Activated naive CD8-positive, alpha-beta T cell treated with anti-CD3 and anti-CD28 coated beads, Interleukin-2, amount 10 ng/mL, durations not matched to agents 7 days and 5 days (primary cell): ENCODE measurements at places on chromosomes 7 and 10. TPM values are rescaled to one million over a fixed set of nuclear protein-coding genes. Genes with fewer than 3 reads are reported as not detected.

FXYD4 gene
- total RNA-seq = not detected

LRRC61 gene
- 16.6 TPM for total RNA-seq

DNA sequence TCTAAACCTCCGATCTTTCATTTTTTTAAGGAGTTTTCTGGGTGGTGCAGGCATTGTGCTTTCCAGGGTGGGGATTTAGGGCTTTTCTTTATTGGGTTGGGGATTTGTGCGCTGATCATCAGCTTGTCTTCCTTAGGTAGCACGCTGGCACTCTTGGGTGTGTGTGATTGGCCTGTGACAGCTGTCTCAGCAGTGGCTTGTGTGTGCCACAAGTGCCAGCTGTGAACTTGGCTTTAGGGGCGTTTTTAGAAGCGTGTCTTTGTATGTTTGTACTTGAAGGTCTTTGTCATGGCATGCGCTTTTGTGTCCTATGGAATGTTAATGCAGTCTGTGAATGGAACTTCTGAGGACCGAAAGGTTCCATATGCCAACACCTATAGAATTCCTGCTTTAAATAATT is 788 bp downstream of the AKAP9 start:
- peak; percentile 41 for DNase-seq

DNA sequence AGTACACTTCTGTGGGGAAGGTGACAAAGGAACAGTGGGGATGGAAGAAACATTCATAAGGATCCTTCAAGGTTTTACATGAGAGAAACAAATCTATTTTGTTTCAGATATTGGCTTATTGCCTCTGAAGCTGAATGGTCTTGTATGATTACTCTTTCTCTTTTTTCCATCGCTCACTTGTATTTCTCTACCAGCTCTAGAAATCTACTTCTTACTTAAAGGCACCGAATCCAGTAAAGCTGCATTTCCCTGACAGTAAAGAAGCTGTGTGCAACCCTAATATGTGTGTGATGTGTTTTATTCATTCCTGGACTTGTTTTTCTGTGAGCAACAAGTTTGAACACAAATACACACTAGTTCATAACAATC is 45.2 kb upstream of the NXPH1 start:
- no peak for DNase-seq

DNA sequence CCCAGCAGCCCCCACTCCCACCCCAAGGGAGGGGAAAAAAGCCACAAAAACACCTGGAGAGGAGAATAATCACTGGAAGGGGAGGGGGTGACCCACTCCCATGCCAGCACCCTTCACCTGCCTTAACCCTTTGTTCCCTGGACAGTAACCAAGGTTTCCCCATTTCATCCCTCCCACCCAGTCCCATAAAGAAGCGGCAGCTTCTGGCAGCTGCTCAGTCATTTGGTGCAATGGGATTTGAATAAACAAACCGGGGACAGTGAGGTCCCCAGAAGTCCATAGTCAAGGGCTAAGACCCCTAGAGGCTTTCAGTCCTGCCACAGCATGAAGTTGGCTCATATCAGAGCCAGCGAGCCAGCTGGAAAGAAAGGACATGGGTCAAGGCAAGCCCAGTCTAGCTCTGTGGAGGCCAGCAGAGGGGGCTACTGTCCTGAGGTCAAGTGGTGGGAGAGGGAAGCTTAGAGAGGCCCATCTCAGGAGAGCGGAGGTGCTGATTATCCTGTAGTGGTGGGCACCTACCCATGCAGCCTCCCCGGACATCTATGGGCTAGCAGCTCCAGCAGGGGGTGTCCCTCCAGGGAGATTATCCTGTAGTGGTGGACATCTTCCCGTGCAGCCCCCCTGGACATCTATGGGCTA is 58.9 kb upstream of the LBX1 start:
- DNase-seq = no peak

- no peak for DNase-seq
Measured at GRCh38 chr10:3263082-3263481, 90.5 kb upstream of the PITRM1 start.

DNA sequence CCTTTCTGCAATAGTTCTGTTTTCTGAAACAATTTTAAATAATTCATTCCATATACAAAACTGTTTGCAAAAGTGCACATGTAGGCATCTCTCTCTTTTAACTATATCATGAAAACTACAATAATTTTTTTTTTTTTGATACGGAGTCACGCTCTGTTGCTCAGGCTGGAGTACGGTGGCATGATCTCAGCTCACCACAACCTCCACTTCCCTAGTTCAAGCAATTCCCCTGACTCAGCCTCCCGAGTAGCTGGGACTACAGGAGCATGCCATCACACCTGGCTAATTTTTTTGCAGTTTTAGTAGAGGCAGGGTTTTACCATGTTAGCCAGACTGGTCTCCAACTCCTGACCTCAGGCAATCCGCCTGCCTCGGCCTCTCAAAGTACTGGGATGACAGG is 44.0 kb upstream of the SEMA3A start:
- no peak for DNase-seq

DNA sequence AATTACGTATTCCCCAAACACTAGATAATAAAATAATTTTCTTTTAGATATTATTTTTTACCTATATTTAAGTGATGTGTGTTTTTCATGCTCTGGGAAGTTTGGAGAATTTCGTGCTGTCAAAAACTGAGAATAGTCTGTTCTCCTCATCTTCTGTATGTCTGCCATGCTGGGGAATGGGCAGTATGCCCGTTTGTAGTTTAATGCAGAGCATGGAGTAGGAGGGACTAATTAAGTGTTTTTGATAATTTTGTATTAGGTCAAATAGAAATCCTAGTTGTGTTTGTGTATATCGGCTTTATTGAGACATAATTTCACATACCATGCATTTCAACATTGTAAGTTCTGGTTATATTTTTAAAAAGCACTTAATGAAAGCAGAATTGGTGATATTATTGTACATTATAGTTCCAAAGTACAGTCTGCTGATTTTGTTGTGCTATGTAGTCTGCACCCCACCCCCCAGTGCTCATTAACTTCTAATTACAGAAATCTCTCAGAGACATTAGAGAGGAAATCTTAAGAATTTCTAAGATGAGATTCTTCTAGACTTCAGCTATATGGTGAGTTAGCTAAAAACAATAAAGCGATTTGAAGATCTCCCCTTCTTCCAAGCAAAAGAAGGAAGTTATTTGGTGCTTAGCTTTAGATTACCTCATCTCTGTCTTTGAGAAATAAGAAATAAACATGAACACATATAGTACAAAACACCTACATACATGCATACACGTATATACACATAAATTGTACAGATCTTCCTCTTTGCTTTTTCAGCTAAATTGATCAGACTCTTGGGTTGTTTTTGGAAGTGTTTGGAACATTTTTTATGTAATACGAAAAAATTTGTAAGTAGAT is 22.2 kb downstream of the ZRANB1 start:
- DNase-seq = no peak

DNA sequence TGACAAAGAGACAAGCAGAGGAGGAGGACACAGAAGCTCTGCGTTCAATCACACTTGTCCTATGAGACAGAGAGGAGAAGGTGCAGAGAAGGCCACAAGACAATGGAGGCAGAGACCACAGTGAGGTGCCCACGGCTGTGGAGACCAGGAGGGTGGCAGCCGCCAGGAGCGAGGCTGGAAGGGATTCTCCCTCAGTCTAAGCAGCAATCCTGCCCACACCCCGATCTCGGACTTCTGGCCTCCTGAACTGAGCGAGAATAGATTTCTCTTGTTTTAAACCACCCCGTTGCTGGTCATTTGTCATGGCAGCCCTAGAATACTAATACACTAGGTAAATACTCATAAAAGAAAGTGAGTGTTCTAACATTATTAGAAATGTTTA is 92.1 kb downstream of the CYTH3 start:
- DNase-seq = no peak
